ENCODE measurements at places on chromosomes 13 and 19. TPM values are rescaled to one million over a fixed set of nuclear protein-coding genes. Genes with fewer than 3 reads are reported as not detected.

Gene IGFLR1
- 3.8 TPM for total RNA-seq

Gene ETHE1
- total RNA-seq, result 48.2 TPM

Gene IGFL3
- total RNA-seq, result not detected

Gene EEF1AKMT1
- total RNA-seq, result 13.1 TPM

Gene LILRB1
- total RNA-seq, result 1.4 TPM

Gene ZNF610
- 1.3 TPM for total RNA-seq

GRCh38 chr13:72198042-72198441 is 331.0 kb upstream of the DACH1 start:
- no peak for DNase-seq

DNA sequence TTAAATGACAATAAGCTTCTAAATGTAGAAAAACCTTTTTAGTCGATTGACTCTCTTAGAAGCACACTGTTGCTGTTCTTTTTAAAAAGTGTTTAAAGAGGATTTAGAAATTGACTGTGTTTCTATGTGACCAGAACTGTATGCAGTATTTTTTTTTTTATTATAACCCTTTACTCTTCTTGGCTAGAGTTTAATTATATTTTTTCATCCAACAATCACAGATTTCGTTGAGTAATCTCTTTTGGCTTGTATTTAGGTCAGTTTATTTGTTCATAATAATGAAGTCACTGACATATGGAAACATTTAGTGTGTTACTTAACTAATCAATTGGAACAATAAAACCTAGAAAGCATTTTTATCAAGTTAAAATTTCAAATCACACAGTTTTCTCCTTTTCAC is 19.9 kb downstream of the CSNK1A1L start:
- no peak for DNase-seq

DNA sequence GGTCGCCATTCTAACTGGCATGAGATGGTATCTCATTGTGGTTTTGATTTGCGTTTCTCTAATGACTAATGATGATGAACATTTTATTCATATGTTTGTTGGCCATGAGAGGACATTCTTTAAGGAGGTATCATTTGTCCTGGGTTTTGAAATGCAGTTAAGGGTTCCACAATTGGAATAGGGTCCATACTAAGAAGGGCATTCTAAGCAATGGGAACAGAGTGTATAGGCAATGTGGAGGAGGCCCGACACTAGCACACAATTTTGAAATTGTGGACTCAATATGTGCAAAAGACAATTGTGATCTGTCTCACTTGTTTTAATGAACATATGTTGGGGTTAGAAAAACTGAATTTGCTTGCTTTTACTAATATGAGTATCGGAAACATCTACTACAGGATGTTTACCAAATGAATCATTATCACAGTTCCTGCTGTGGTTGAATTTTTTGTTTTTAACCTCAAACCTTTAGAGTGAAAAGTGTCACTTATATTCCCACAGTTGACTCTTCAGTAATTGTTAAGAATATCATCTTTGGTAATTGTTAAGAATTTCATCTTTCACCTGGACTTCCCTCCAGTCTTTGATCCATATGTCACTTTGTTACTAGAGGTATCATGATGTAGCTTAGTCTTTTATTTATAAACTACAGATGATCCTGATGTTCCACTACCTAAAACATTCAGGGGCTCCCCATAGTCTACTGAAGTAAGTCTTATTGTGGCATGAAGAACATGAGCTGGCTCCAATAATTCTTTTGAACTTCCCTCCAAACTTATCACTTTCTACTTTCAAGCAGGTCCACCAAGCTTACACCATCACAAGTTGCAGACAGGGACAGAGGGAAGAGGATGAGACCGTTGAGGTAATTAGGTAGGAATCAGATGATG is 109.7 kb upstream of the KLF12 start:
- no peak for DNase-seq

DNA sequence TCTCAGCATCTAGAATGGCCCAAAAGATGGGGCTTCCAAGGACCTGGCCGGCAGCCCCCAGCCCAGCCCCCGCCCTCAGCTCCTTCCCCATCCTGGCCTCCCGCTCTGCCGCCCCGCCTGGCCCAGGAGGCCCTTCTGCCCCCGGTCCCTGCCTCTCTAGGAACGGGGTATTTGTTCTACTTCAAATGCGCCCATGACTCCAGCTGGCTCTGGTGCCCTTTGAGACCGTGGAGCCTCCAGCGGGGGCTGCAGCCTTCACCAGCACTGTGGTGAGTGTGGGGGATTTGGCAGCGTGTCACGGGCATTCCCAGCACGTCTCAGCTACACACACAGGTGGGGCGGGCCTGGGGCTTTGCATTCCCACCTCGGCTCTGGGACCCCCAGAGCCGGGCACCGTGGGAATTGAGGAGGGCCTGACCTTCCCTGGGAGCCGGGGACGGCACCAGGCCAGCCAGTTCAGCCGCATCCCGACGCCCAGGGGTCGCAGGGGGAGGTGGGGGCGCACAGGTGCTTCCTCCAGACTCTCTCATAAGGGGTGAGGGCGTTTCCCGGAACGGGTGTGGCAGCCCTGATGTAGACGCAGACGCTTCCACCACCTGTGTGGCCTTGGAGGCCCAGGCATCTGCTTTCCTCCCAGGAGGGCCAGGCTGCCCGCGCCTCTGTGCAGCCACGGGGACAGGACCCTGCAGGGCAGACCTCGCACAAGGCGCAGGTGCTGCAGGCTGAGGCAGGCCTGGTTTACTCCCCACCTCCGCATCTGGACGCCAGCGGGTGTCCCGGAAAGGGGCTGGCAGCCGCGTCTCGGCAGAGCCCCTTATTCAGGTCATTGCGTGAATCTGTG is 947 bp downstream of the ATP4B start:
- DNase-seq, result no peak

DNA sequence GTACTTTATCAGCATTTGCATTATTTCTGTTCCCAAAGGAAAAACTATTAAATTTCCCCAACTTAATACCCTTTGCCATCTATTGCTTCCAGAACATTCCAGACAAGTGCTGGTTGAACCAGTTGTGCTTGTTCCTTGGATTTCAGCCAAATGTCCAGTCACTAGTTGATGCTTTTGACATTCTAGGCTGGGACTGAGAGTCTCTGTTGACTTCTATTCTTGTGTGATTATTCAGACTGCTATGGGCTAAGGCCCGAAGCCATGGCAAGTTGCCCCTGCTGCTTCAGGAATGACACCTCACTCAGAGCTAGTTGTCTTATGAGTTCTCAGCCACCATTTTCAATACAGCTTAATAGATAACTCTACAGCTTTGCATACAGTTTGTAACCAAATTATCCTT is 458.1 kb upstream of the ARGLU1 start:
- DNase-seq, result no peak

DNA sequence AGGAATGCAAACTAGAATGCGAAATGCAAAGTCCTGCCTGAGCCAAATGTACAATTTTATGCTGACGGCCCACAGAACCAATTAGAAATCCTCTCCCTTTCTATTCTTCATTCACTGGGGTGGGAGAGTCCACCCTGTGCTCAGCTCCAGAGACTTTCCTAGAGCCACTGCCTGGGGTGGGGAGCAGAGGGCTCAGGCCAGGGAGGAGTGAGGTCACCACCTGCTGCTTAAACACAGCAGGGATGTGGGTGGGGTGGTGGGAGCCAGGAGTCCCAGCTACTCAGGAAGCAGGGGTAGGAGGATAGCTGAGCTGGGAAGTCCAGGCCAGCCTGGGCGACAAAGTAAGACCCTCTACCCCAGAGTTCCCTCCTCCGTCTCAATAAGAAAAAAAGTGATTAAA is 26.9 kb upstream of the ZNF83 start:
- DNase-seq, result no peak

DNA sequence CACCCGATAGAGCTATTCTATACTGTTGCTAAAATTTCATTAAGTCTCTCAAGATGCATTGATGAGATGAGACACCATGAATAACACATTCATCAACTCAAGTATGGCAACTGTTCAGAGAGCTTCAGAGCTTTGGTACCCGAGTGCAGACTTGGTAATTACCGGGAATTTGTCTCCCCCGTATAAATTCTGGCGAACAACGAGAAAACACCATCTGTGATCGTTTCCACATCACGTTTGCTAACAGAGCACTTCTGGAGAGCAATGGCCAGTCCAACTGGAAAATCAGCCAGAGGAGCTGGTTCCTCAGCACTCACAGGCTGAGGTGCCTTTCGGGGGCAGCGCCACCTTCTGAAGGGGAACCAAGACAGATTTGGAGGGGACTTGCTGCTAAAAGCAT is 40.2 kb downstream of the SUGP2 start:
- no peak for DNase-seq

GRCh38 chr13:88704600-88705275 is 1033.6 kb downstream of the SLITRK5 start:
- no peak for DNase-seq

- DNase-seq, result no peak
Measured at GRCh38 chr19:54465426-54466109, 2.0 kb upstream of the LENG9 start.

DNA sequence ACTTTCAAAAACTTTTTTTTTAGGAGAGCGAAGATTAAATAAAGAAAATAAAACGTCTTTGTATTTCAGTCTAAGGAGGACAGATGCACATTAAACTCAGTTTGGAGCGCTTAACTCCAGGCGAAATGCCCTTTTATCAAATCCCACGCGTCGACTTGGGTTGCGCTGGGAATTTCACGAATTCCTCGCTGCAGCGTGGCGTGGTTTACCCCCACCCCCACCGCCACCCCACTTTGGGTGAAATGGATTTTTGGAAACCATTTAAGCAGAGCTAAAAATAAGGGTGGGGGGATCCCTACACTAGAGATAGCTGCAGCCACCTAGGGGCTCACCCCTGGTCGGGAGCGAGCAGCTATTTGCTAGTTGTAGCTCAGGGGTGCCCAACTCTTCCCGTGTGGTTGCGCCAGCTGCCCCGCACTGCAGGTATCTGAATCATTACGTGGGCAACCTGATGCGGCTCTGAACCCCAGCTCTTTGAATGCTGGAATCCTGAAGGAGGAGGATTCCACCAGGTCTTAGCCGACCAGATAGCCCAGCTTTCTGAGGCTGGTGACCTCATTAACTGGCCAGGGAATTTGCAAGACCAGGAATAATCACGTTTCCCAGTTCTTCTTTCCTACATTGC is 6.5 kb upstream of the TSHZ3 start:
- DNase-seq, result no peak

GRCh38 chr19:56689198-56689597 is 17.6 kb upstream of the ZNF835 start:
- DNase-seq, result no peak

Measured in esophagus muscularis mucosa (tissue), 4 donors.